ENCODE measurements at places on chromosomes 7 and 10.
A peak's percentile ranks its signal among the peaks of the same experiment; 100 is the strongest.

GRCh38 chr7:143320620-143321019 is 4.7 kb downstream of the CLCN1 start:
- no peak for DNase-seq

GRCh38 chr7:22613496-22613895 is 113.5 kb upstream of the IL6 start:
- DNase-seq, result no peak

GRCh38 chr7:123096434-123096833 is 100.9 kb upstream of the TAS2R16 start:
- no peak for DNase-seq

DNA sequence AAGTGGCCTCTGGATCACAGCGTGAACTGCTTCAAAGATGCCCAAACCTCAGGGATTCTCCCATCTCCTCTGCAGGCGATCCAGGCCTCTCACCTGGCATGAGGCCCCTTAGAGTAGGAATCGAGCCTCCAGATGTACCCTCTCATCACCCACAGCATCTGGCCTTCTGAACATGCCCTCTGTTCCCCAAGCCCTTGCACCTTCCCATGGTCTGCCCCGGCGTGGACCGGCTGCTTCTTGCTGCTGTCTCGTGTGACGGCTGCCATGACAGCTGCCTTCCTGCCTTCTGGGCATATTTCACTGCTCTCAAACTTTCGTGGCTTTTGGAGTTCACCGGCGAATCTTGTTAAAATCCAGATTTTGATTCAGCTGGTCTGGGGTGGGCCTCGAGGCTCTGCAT is 157.2 kb upstream of the NPS start:
- no peak for DNase-seq

GRCh38 chr7:28804990-28805389 is 153.1 kb downstream of the TRIL start:
- DNase-seq, result no peak

DNA sequence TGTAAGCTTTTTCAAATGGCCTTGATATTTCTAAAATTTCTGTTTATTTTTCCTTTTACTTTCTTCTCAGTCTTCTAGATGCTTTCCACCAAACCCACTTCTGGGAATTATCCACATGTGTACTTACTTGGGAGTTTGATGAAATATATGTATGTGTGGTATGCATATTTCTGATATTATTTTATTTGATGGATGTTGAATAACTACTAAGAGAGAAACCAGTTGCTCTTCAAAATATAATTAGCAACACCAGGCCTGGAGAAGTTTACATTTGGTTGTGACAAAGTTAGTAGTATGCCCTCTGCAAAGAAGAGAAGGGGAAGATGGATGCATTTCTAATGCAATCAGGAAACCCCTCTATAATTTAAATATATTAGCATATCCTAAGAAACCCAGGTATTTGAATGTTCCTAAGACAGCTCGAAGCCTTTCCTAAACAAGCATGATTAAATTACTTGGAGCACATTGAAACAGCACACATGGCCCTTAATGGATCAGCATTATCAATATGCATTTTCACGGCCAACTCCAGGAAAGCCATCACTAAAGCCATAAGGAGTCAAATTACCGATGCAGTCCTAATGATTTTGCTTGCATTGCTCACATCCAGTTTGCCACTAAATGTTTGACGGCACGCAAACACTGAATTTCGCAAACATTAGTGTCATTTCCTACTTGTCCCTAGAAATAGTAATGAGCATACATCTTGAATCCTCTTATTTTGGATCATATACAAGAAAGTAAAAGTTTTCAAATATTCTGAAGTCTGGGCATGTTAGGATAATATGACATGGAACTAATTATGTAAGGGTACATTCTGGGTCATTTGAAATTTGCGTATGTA is 393.8 kb downstream of the EXOC4 start:
- no peak for DNase-seq

DNA sequence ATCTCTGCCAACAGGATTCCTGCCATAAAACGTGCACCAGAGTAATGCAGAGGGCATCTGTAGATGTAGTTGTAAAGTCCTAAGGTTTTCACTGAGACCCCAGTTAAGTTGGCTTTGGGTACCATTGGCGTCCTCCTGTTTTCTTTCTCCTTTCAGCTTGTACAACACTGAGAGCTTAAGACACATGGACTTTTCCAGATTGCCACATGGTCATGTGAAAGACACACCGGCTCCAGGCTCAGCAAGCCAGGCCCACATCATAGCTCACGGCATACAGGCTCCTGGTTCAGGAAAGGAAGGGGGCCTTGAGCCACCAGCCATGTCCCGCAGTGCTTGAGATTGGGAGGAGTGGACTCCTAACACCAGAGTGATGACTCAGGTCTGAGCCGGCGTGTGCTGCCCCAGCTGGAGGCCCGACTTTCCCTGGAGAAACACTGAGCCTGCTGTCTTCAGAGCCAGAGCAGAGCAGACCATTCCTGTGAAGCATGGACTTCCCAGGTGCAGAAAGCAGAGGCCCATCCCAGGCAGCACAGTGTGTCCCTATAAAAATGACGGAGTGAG is 252.7 kb downstream of the PRPF18 start:
- peak; percentile 54 for DNase-seq

DNA sequence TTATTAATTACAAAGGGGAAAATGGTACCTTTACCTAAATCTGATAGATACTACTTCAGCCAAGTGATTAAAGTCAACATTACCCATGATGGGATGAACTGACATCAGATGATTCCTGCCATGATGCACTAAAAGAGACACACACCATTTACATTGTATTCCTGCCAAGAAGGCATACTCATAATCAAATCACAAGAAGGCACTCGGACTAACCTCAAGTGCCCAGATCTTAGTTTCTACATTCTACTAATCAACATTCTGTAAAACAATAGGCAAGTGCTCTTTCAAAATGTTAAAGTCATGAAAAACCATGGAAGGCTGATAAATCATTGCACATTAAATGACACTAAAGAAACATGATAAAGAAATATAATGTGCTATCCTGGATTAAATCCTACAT is 44.4 kb downstream of the SLC35G1 start:
- DNase-seq, result no peak

- no peak for DNase-seq
Observed at GRCh38 chr10:21944727-21945386, 58.7 kb downstream of the DNAJC1 start.

DNA sequence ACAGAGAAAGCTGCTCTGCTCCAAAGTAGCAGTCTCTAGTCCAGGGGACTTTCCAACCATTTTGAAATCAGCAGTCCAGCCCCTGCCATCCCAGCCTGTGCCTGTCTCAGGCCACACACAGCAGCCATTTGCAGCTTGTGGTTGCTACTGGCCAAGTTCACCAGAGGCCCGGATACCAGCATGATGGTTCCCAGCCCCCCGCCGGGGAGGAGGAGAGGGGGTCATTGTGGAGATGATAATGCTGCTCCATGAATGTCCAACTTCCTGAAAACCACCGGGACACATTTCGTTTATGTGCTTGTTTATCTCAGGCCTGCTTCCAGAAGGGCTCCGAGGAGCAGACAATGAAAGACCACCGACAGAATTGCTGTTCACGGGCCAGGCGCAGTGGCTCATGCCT is 160.0 kb downstream of the UBE2H start:
- no peak for DNase-seq

GRCh38 chr10:129552119-129552518 is 85.1 kb downstream of the MGMT start:
- no peak for DNase-seq

GRCh38 chr7:4074407-4074806 is 607.7 kb upstream of the FOXK1 start:
- no peak for DNase-seq
